Stimulated activated CD8-positive, alpha-beta memory T cell treated with anti-CD3 and anti-CD28 coated beads, Interleukin-15, amount 100 ng/mL, for 4 hours (primary cell): ENCODE measurements at places on chromosomes 11 and 22.

DNA sequence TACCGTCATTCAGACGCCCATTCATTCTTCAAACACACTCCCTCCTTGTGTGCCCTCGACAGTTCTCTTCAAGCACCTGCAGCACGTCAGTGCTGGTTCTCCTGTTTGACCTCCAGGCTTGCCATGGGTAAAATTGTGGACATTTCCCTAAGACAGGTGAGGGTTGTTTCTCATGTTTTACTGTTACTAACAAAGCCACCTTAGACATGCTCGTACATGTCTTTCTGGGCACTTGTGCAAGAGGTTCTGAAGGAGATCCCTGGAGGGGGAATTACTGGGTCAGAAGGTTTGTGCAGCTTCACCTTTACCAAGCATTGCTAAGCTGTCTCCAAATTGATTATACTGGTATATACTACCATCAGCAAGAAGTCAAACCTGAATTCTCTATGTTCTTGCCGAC, 189.7 kb upstream of the TMEM45B start:
- DNase-seq, result no peak

DNA sequence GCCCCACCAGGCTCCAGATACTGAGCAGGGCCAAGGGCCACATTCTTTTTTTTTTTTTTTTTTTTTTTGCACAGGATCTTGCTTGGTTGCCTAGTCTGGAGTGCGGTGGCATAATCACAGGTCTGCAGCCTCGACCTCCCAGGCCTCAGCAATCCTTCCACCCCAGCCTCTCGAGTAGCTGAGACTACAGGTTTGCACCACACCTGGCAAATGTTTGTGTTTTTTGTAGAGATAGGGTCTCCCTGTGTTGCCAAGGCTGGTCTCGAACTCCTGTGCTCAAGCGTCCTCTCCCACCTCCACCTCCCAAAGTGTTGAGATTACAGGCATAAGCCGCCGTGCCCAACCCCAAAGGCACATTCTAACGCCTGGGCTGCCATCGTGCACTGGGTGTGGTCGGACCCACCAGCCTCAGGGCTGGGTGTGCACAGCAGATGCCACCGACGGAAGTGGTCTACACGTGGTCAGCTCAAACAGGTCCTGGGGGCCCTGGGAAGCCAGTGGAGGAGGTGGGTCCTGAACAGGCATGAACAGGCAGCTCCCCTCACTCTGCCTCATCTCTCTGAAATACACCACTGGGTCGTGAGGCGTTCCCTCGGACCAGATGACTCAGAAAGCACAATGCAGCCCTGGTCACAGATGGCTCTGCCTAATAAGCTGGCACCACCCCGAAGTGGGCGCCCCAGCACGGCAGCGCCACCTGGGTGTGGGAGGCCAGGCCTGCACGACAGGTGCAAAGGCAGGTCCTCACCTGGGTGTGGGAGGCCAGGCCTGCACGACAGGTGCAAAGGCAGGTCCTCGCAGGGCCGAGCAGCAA, 5.1 kb upstream of the B4GALNT4 start:
- peak; percentile 52 for DNase-seq

DNA sequence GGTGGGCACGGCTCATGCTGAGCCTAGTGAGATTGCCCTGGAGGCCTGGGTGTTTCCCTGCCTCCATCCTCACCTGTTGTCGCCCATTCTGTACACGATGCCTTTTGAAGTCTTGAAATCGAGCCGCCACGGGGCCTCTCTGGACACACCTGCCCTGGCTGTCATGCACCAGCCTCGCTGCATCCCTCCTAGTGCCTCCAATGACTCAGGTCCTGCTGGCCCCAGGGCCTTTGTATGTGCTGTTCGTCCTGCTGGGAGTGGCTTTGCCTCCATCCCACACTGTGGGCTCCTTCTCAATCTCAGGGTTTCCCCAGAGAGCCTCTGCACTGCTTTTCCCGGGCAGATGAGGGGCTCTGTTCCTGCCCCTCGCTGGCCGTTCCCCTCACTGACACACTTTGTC, 8.9 kb upstream of the MYEOV start:
- no peak for DNase-seq

GRCh38 chr11:75689863-75690609, 21.2 kb upstream of the MAP6 start:
- DNase-seq, result no peak

- no peak for DNase-seq
These were observed 200.5 kb upstream of the LRRC4C start for GRCh38 chr11:41659985-41660384.

- no peak for DNase-seq
These were observed 497.1 kb downstream of the BRD1 start for GRCh38 chr22:49330421-49331222.

DNA sequence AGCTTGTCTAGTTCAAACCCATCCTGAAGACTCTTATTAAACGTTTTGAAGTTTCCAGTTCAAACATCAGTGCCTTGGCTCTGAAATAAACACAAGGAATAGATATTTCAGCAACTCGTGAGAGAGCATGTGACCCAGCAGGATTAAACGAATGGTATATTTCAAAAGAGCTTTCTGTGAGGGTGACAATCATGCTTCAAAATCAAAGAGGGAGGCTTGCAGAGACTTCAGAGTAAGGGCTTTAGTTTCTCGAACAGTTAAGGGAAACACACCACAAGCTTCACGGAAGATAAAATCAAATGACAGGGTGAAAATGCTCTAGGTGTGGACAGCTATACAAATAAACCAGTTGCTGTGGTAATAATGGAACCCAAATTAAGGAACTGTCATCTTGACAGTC, 1.4 kb downstream of the HPS4 start:
- no peak for DNase-seq

DNA sequence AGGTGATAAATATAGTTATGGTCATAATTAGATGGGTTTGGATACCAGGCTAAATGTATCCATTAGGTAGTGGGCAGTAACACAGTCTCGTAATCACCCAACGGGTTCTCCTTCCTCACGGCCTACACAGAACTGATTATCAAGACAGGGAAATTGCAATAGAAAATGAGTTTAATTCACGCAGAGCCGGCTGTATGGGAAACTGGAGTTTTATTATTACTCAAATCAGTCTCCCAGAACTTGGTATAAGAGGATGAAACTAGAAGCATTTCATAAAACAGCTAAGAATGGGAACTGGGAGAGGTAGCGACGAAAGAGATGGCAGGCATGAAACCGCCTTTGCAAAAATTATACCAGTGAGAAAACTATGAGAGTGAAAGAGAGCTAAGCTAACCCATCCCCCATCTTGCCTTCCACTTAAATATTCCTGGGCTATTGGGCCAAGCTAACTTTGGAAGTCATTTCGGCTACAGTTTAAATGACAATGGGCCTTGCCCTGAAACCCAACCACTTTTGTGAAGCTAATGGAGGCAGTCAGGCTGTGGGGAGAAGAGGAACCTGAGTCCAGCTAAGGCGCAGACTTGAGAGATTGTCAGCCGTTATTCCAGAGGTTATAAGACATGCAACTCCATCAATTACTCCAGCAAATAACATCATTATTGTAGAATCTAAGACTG, 29.6 kb downstream of the CTSC start:
- DNase-seq, result no peak

- no peak for DNase-seq
These were observed 926 bp downstream of the CCDC157 start for GRCh38 chr22:30357650-30358215.

GRCh38 chr22:19865141-19865829, 10.6 kb upstream of the GNB1L start:
- no peak for DNase-seq

DNA sequence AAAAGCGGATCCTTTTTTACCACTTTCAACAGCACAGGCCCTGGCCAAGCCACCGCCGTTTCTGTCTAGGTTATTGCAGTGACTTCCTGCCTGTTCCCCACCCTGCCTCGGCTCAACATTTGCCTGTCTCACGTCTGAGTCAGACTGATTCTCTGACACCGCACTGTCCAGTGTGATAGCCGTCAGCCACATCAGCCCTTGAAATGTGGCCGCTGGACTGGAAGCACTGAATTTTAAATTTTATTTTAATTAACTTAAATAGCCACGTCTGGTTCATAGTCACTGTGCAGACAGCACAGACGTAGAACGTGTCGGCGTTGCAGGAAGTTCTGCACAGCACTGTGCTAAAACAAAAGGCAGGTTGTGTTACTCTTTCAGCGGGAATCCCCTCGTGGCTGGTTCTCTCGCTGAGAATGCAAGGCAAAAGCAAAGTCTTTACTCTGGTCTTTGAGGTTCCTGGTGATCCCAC, 56.3 kb upstream of the ADSL start:
- peak; percentile 33 for DNase-seq

GRCh38 chr22:23781065-23781464, 5.7 kb upstream of the SMARCB1 start:
- DNase-seq, result no peak

GRCh38 chr11:57426439-57426928, 437 bp downstream of the SLC43A3 start:
- DNase-seq, result no peak

GRCh38 chr11:84947970-84948580, 679.1 kb downstream of the DLG2 start:
- DNase-seq, result no peak

- DNase-seq, result no peak
These were observed 9.3 kb downstream of the OAF start for GRCh38 chr11:120219938-120220746.

GRCh38 chr11:75625991-75626888, 42.6 kb downstream of the MAP6 start:
- no peak for DNase-seq

- no peak for DNase-seq
These were observed 43.4 kb downstream of the CPT1A start for GRCh38 chr11:68798221-68798813.

- DNase-seq, result no peak
These were observed 6.4 kb upstream of the TENM4 start for GRCh38 chr11:79447038-79447786.

- DNase-seq, result no peak
These were observed 166.8 kb upstream of the SEZ6L start for GRCh38 chr22:26002456-26002855.

- no peak for DNase-seq
These were observed 404.6 kb upstream of the CNTN5 start for GRCh38 chr11:98616098-98616655.

DNA sequence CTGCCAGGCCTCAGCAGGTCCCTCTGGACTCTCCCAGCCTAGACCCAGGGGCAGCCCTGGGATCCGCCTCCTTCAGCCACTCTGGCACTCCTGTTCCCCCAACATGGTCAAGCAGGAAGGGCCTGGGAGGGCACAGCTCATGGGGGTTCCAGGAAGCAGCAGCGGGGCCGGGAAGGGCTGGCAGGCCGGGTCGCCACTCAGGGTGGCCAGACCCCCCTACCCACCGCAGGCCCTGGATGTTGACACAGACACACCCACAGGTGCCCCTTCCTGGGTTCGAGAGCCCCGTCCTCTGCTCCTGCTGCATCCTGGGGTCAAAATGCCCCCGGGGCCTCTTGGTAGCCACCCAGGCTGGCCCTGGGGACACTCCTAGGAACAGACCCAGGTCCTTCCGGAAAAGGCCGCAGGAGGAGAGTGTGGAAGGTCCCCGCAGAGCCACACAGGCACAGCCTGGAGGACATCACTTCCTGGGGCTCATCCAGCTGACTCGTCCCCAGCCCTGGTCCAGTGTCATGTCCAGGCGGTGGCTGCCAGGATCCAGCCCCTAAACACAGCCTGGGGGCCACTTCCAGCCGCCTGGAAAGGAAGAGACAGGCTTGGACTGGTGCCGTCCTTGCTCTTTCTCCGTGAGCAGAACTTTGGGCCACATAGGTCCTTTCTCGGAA, 6.8 kb upstream of the PIM3 start:
- DNase-seq, result no peak

GRCh38 chr11:62569611-62570010, 4.1 kb downstream of the EEF1G start:
- DNase-seq, result no peak
